ENCODE measurements at places on chromosomes 3 and 15.
A peak's percentile ranks its signal among the peaks of the same experiment; 100 is the strongest.

GRCh38 chr15:90868261-90868689, at the start of gene FURIN:
TSS of gene FURIN (plus strand) at chr15:90868588. CDS start at chr15:90875741, 7,153 bp downstream.
- DNase-seq = no peak

- DNase-seq = no peak
Observed at GRCh38 chr3:186060222-186060621, 48.7 kb downstream of the ETV5 start.

GRCh38 chr3:116148881-116149851, 296.1 kb downstream of the LSAMP start:
- no peak for DNase-seq

GRCh38 chr3:150408221-150409124, at the start of gene TSC22D2:
TSS of gene TSC22D2 (plus strand) at chr3:150408298. CDS start at chr3:150409351, 1,053 bp downstream.
- DNase-seq = peak; percentile 79

DNA sequence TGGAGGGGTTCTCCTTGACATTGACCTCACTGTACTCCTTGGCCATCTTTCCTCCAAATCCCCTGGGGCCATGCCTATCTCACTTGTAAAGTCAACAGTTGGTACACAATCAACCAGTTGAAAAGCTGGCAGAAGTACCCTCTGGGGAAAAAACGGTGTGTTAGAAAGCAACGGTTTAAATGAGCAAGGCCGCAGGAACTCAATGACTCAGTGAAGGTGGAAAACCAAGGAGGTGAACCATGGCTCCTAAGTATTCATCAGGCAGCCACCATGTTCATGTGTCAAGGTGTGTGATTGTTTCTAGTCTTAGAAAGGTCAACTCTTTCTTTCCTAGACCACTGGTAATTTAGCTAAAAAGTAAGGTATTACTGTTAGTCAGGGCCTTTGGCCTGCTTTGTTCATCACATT, 130.9 kb upstream of the SATB1 start:
- DNase-seq = no peak

DNA sequence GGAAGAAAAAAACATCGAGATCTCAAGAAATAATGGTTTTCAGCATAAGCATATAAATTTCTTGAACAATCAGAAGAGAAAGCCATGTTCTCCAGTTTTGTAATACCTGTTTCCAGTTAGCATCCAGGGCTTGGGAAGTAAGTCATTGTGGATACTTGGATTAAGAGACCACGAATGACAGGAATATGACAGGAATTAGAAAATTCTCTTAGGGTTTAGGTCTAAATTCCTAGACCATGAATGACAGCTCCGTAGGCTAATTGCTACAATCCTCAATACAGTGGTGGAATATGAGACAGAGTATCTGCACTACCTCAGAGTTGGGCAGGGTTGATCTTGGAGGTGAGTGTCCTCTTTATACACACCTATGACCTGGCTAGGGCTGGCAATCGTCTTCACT, 517.5 kb downstream of the NTRK3 start:
- DNase-seq = no peak

GRCh38 chr15:65980824-65981456, 111.6 kb downstream of the RAB11A start:
- peak; percentile 44 for DNase-seq

DNA sequence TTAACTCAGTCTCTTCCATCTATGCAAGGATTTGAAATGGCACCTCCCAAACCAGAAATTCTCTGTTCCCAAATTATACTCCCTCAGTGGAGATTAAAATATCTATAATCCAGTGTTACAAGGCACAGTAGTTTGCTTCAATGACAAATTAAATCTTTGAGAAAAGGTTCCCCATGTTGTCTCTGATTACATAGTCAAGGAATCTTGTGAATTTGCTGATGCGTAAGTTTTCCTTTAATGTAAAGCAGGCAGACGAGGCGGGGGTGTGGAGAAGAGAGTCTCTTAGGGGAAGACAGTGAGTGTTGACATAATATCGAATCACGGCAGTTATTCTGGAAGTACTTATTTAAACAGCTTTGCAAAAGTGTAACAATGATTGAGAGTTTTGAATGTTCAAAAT, 236.4 kb upstream of the RARB start:
- DNase-seq = no peak

- DNase-seq = no peak
Observed at GRCh38 chr15:83854950-83855707, 201.2 kb downstream of the ADAMTSL3 start.

DNA sequence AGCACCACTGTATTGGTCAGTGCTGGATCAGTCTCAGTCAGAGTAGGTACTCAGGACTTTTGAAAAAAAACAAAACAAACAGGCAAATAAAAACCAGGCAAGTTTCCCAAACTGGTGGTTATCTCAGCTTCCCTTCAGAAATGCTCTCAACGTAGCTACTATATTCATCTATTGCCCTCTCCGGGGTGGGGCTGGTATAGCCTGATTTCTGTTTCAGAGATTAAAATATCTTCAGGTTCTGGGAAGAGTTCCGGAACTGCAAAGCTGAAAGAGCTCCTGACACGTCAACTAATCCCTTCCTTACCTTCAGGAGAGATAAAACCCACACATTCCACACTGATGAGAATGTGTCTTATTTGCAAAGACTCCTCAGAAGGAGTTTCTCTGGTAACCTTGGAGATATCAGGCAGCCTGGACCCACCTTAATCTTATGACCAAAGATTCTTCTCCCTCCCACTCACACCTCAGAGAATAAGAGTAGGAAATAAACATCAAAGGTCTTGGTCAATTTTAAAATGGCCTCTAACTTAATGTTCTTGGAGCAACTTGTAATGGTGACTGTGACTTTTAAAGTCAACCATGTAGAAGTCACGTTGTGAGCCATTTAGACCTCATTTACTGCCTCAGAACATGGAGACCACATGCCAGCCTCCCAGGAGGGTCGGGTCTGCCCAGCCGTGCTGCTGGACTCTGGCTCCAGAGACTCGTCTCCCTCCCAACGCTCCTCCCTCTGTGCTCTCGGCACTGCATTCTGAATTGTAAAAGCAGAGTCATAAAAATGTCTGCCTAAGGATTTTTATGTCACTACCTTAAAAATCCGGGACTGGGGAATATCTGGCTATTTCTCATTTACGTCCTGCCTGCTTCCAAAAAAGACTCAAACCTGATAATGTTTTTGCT, 53.8 kb downstream of the CDCP1 start:
- no peak for DNase-seq

- DNase-seq = no peak
Observed at GRCh38 chr3:127418560-127419147, 130.8 kb upstream of the PRR20G start.

GRCh38 chr15:94416267-94416666, 184.9 kb downstream of the MCTP2 start:
- no peak for DNase-seq

- DNase-seq = no peak
Observed at GRCh38 chr15:84785053-84785452, 32.1 kb upstream of the ALPK3 start.

DNA sequence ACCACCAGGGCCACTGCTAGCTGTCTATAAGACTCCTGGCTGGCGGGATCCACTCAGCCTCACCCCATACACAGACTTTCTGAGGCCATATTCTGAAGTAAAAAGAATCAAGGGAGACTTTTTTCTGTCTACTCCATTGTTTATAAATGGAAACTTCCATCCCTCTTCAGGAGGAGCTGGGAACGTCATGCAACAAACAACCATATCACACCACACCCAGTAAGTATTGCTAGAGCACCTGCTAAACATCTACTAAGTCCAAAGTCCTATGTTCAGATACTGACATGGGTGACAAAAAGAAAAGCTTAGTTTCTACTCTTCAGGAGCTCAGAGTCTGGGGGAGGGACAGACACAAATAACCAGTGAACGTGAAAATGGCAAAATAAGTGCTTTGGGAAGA, 324.8 kb upstream of the ONECUT1 start:
- no peak for DNase-seq

GRCh38 chr3:67637255-67637900, 17.0 kb downstream of the SUCLG2 start:
- no peak for DNase-seq

DNA sequence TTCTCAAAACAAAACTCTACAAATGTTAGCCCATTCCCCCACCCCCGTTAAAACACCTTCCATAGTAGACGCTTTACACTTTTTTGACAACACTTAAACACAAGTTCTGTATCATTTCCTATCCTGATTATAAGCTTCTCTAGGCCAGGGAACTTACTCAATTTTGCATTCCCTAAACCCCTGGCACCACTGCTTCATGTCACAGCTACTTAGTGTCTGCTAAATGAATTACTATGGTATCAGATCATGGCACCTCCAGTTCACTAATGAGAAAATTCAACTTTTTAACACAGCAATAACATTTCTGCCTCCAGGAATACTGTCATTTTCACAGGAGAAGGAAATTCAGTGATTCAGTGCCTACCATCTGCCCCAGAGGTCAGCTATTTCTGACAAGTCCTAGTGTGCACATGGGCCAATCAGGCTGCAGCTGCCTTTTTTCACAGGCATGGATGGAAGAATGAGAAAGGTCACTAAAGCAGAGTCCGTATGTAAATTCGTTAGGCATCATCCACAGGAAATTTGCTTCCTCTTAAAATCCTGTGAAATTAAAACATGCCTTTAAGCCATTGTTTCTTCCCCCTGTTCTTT, 18.5 kb downstream of the SFMBT1 start:
- no peak for DNase-seq

DNA sequence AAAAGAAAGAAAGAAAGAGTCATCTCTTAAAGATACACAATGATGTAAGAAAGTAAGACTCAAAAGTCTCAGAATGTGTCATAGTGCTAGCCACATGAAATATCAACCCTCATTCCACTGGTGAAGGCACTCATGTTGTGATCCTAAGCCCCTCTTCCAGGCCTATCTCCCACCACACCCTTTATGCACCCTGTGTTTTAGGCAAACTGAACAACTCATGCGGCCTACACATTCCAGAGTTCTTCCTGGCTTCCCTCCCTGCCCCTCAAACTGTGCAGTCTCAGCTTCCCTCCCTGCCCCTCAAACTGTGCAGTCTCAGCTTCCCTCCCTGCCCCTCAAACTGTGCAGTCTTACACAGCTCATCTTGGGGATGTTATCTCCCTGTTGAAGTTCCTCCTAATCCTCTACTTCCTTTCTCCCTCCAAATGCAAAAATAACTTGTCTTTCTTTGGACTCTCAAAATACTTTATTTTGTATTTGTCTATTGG, 69.0 kb upstream of the FNDC3B start:
- no peak for DNase-seq

All from AG04450 (cell line).